Pulmonary artery endothelial cell (primary cell): ENCODE measurements at places on chromosomes 16 and 17.

GRCh38 chr16:58501242-58502131 lies 1.5 kb downstream of the NDRG4 start:
- no peak for DNase-seq

GRCh38 chr16:60636117-60636516 lies 1400.1 kb downstream of the CDH8 start:
- DNase-seq, result no peak

DNA sequence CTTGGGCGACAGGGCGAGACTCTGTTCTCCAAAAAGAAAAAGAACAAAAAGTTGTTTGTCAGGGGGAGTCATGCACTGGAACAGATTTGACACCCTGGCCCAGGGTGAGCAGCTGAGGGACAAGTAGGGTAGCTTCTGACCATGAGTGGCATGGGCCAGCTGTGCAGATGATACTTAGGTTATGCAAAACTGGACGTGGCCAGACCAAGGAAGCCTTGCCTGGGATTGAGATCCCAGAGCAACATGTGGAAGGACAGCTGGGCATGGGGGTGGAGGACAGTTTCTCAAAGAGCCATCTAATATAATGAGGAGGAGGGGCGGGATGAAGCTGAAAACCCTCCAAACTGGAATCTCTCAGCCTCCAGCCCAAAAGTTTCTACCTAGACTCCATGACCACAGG lies 19.6 kb upstream of the SLC35B1 start:
- DNase-seq, result no peak

DNA sequence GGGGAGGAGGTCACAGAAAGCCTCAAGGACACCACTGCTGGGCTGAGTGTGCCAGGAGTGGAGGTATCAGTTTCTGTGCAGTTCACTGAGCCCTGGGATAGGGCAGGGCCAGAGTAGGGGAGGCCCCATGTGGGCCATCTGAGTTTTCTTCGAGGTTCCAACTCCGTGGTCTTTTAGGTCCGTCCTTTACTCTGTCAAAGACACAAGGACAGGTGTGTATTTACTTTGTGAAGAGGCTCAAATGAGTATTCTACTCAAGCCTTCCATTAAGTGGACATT lies 59.5 kb downstream of the USP22 start:
- no peak for DNase-seq
